ENCODE measurements at places on chromosomes 4 and X. TPM values are rescaled to one million over a fixed set of nuclear protein-coding genes. Genes with fewer than 3 reads are reported as not detected.

The MAGEB2 gene
- total RNA-seq = not detected

The UNC5C gene
- not detected for total RNA-seq

The ENAM gene
- not detected for total RNA-seq

The LUZP4 gene
- not detected for total RNA-seq

The TAPT1 gene
- total RNA-seq = 30.5 TPM

The ADGRL3 gene
- total RNA-seq = not detected
